GDM1 (cell line): ENCODE measurements at places on chromosomes 12 and 14.

DNA sequence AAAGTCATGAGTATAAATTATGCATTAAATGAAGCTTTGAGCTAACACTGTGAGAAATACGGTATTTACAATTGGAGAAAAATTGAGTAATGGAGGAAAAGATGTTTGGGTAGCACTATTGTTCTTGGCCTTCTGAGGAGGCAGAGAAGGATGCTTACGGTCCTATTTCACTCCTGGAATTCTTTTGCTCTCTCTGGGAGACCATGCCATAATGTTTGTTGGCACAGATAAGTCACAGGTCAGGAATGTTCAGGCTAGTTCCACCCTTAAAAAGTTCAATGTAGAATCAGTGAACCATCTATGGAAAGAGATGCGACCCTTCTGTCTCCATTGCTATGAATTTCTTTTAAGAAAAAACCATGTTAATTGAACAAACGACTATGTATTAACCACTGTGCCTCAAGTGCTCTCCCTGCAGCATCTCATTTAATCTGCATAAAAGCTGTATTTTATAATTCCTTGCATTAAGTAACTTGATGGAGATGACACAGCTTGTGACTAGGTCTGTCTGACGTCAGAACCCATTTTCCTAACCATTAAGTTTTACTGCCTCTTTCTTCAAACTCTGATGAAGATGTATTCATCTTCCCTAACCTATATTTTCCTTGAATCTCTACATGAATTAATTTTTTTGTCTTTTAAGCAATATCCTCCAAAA is 9.5 kb downstream of the BATF start:
- no peak for DNase-seq

GRCh38 chr14:22854963-22855724 is 16.4 kb upstream of the LRP10 start:
- no peak for DNase-seq

DNA sequence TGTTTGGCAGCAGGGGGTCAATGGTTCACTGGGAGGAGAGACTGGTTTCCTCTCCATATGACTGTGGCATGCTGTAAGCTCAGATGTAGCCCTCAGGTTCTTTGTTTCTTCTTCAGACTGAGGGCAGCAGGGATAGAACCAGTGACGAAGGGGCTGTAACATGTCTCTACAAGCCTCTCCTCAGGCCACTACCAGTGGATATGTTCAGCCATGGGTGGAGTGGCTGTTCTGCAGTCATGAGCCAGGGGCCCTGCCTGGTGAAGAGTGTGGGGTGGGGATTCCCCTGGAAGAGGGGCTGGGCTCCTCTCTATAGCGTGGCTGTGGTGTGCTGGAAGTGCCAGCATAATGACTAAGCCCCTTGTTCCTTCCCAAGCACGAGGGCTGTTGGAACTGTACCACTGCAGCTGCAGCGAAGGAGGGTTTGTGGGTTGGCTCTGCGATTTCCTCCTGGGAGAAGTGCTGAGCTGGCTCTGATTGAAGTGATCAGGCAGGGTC is 55.8 kb downstream of the CMAS start:
- DNase-seq = peak; percentile 2

GRCh38 chr12:27592548-27592947 is 68.5 kb downstream of the PPFIBP1 start:
- no peak for DNase-seq

DNA sequence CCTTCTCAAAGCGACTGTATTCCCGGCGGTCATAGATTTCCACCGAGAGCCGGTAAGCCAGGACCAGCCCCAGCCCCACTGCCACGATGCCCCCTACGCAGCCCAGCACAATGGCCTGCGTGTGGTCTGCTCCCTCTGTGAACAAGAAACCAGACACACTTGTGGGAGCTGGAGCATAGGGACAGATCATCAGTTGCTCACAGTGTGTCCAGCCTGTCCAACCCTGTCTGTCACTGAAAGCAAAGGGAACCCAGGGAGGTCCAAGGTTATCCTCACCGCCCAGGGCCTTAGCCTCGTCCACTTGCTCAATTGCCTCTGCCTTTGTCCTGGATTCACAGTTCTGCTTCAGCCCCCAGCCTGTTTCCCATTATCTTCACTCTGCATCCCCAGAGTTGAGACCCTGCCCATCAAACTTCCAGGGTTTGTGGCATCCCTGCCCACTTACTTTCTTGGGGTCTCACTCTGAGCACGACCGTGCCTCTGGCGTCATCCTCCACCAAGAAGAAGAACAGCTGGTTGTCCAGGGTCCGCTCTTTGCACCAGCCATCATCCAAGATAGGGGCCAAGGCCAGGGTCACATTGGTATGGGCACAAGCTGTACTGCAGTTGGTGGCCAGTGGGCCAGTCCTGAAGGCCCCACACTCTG is 11.3 kb upstream of the CSAD start:
- DNase-seq = no peak

- no peak for DNase-seq
Measured at GRCh38 chr14:21415329-21415728, 31.5 kb upstream of the SUPT16H start.

DNA sequence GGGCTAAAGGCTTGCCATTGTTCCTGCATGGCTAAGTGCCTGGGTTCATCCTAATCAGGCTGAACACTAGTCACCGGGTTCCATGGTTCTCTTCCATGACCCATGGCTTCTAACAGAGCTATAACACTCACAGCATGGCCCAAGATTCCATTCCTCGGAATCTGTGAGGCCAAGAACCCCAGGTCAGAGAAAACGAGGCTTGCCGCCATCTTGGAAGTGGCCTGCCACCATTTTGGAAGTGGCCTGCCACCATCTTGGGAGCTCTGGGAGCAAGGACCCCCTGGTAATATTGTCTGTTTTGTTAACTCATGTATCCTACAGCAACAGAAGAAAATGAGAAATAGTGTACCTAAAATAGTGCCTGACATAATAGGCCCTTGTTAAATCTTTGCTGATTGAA is 92.7 kb downstream of the ADAMTS20 start:
- no peak for DNase-seq

DNA sequence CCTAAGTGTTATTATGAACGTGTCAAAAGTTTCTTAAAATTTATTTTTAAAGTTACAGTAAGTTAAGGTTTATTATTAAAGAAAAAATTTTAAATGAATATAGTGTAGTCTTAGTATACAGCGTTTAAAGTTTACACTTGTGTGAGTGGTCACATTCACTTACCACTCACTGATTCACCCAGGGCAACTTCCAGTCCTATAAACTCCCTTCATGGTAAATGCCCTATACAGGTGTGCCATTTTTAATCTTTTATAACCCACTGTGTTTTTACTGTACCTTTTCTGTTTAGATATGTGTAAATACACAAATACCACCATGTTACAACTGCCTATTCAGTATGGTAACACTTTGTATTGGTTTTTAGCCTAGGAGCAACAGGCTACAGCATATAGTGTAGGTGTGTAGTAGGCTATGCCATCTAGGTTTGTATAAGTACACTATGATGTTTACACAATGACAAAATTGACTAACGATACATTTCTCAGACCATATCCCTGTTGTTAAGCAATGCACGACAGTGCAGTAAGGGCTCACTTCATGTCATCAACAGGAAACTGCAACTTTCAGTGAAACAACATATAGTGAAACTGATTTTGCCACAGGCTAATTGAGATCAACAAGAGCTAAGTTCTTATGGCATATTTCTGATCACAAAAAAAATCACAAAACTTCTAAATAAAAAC is 112.0 kb upstream of the TMCC3 start:
- DNase-seq = no peak

GRCh38 chr12:27771481-27772327 is 8.3 kb upstream of the KLHL42 start:
- no peak for DNase-seq

DNA sequence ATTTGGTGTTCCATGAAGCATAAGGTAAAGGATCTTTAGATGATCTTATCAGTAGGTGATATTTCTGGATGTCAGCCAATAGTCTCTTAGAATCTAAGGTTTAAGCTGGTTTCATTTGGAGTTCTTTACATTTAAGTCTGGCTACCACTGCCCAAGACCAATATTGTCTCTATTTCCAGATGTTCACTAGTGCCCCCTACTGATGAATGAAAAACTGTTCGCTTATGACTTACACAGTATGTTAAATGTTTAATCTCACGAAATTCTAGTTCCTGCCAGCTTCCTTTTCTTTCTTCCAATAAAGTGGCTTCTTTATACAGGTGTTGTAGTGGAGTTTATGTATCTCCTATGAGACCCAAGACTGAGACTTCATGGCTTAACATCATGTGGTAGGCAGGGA is 31.8 kb upstream of the MIS18BP1 start:
- DNase-seq = no peak

- DNase-seq = no peak
Measured at GRCh38 chr12:59977779-59978178, 381.9 kb downstream of the SLC16A7 start.

GRCh38 chr12:132030367-132031038 is 80.8 kb downstream of the EP400 start:
- no peak for DNase-seq

- DNase-seq = no peak
Measured at GRCh38 chr12:5784462-5785130, 160.5 kb downstream of the ANO2 start.

DNA sequence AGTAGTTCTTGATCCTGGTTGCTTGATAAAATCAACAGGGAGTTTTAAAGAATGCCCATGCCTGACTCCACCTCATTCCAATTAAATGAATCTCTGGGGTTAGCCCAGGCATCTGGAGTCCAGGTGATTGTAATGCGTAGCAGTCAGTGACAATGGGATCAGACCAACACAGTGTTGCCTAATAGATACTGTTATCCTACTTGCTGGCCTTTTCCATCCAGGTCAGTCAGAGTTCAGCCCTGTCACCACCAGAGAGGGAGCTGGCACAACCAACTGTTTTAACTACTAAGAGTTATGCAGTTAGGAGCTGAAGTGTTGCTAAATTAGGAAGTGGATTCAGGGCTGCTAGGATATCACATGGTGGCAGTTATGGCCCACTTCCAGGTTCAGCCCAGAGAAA is 107.1 kb downstream of the GPR135 start:
- DNase-seq = no peak

- DNase-seq = no peak
Measured at GRCh38 chr12:114767906-114768722, 84.1 kb upstream of the TBX3 start.

DNA sequence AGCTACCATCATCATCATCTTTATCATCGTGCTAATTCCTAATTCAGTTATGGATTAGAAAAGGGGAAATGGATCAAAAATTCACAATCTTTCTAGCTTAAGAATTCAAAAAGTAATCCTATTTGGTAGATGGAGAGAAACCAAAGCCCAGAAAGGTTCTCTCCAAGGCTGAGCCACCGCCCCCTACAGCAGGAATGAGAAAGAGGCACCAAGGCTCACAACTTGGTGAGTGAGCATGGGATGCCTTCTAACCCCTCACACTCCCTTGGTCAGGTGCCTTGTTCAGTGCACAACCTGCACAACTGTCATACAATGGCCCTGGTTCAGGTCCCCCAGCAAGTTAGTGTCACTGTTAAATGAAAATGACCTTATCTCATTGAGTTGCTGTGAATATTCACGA is 171.5 kb downstream of the ANO2 start:
- no peak for DNase-seq

DNA sequence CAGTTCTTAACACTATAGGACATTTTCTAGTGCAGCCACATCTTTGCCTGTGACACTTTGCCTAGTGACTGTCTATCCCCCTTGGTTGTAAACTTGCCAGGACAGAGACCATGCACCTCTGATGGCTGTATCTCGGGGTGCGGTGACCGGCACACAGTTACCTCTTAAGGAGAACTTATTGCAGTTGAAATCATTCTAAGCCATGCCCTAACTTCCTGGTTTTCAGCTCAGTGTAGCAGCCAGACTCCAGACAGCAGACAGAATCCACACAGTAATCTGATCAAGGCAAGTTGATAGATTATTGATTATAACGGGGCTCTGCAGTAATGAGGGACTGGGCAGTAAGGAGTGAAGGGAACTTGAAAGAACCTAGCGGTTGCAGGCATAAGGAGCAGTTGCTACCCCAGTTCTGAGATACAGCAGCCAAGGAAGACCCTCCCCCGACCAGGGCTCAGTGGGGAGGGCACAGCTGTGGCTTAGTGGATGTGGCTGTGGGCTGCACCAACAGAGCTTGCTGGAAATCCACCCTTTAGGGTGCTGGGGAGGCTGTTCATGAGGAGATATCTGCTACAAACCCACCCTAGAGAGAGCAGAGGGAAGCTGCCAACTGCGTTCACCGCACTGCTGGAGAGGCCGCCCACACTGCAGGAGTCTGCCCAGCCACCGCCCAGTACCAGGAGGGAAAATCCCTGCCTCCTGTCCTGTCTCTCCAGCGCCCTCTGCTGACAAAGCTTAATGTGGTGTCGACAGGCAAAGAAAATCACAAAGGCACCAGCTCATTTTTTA is 58.2 kb upstream of the BEGAIN start:
- peak; percentile 79 for DNase-seq

DNA sequence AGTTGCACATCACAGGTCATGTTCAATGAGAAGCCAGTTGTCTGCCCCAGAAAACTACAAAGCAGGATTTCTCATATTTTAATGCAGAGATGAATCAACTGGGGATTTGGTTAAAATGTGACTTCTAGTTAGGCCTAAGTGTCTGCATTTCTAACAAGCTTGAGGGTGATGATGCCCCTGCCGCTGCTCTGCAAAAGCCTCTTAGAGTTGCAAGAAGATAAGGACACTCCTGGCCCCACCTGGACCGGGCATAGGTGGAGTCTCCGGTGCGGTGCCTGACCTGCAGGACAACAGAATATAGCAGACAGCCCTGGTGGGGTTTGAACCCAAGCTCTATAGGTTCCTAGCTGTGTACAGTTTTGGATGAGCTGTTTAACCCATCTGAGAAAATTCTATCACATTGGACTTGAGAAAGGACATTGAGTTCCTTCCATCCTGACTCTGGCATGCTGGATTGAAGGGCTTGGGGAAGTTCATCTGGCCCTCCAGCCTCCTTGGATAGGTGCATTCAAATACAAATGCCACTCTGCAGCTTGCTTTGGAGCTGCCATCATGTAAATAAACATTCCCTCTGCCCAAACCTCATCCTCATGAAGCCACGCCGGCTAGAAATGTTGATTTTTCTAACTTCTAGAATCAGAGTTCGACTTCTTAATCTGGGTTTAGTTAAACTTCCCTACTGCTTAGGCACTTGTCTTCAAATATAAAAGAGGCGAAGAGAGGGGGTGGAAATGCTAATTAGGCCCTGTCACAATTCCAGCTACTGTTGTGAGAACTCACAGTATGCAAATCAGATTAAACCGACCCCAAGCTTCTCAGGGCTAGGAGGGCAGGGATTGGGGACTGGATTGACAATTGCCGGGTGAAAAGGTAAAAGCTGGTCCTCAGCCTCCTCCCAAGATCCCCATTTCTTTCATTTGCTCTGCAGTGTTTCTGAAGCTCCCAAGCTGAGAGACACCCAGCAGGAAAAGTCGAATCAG is 1225.6 kb downstream of the VRK1 start:
- no peak for DNase-seq

GRCh38 chr14:58104808-58105207 is 47.2 kb downstream of the ARMH4 start:
- DNase-seq = no peak

GRCh38 chr12:96399120-96399918 is 920 bp downstream of the CDK17 start:
- peak; percentile 79 for DNase-seq
